ENCODE measurements at places on chromosomes 16 and 17. TPM values are rescaled to one million over a fixed set of nuclear protein-coding genes. Genes with fewer than 3 reads are reported as not detected.

The CLEC19A gene
- not detected for total RNA-seq

The PIRT gene
- not detected for total RNA-seq

The ABCA6 gene
- 0.31 TPM for total RNA-seq

The SOX8 gene
- total RNA-seq: 6.7 TPM

The PYY gene
- 1.1 TPM for total RNA-seq

The MARVELD3 gene
- total RNA-seq: 33.7 TPM

The CRYM gene
- 10.5 TPM for total RNA-seq

The ODAD4 gene
- total RNA-seq: 7.1 TPM

- H3K27me3 ChIP-seq: peaks cover 3% of the 10 kb centered on the region
- no peak overlapping the region for H3K4me3 ChIP-seq
- no peaks in the 10 kb centered on the region for H3K36me3 ChIP-seq
- no peaks in the 10 kb centered on the region for H3K4me1 ChIP-seq
- H3K27ac ChIP-seq: no peak overlapping the region
Measured at GRCh38 chr16:48157794-48158193, 2.0 kb upstream of the ABCC12 start.

- no peak overlapping the region for H3K27ac ChIP-seq
- H3K4me1 ChIP-seq: peaks cover 2% of the 10 kb centered on the region
- no peak overlapping the region for H3K4me3 ChIP-seq
- H3K36me3 ChIP-seq: peaks cover 4% of the 10 kb centered on the region
- no peak for DNase-seq
Measured at GRCh38 chr17:68328676-68329075, 37.4 kb downstream of the ARSG start.

DNA sequence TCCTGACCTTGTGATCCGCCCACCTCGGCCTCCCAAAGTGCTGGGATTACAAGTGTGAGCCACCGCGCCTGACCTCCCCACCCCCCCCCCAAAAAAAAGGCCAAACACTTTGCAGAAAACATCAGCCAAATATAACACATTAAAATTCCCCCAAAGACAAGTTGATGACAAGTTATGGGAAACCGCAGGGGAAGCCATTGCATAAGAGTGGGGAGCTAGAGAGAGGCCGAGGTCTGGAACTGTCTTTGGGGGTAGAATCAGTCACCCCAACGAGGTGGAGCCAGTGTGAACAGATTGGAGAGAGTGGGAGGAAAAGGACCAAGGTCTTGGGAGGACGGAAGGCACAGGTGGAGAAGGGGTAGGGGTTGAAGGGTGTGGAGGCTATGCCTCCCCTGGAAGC is 2.8 kb downstream of the DRC3 start:
- no peak for DNase-seq
- peaks cover 16% of the 10 kb centered on the region for H3K4me1 ChIP-seq
- peaks cover 3% of the 10 kb centered on the region for H3K36me3 ChIP-seq
- no peak overlapping the region for H3K27ac ChIP-seq
- no peak overlapping the region for H3K4me3 ChIP-seq

GRCh38 chr17:41211845-41212466 is 14.5 kb upstream of the KRTAP9-2 start:
- no peak for DNase-seq
- H3K4me1 ChIP-seq: peaks cover 2% of the 10 kb centered on the region
- no peak overlapping the region for H3K27ac ChIP-seq
- no peak overlapping the region for H3K4me3 ChIP-seq
- H3K27me3 ChIP-seq: peaks cover 6% of the 10 kb centered on the region

DNA sequence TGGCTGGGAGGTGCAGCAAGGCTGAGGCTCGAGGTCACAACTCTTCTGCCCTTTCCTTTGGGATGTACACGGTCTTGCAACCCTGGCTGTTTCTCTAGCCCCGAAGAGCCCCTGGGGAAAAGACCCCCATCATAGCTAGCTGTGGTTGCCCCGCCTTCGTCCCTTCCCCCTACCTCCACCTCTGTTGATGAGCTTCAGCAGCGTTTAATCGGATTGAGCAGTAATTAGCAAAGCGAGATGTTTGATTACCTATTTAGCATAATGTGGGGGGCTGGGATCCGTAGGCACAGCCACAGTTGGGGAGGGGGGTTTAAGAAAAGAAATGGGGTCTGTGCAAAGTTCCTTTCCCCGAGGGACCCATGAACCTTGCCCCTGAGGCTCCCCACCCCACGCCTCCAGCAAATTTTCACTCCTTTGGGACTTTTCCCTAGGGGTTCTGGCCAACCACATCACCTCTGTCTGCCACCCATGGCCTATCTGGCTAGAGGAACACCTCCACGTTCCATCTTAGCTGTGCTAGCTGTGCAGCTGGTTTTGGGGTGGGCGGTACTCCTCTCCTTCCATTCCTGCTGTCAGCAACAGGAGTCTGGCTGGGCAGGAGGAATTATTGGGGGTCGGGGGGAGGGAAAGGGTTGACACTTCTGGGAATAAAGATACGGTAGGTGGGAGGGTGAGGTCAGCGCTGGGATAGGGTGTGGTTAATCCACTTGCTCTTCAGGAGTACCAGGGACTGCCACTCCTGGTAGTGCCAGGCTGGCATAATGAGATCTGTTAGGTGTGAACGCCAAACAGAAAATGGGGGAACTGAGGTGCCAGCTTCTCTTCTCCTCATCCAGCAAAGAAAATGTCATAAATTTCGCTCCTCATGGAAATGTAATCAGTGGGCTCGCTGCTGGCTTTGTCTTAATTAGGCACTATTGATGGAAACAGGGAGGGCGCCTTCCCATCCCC is 1.3 kb upstream of the DNAH2 start:
- peaks cover 1% of the 10 kb centered on the region for H3K36me3 ChIP-seq
- DNase-seq: no peak
- peaks cover 29% of the 10 kb centered on the region for H3K4me1 ChIP-seq
- H3K4me3 ChIP-seq: peak overlapping the region; percentile 87
- H3K27me3 ChIP-seq: peaks cover 34% of the 10 kb centered on the region

- H3K4me3 ChIP-seq: peak overlapping the region; percentile 8
- H3K27ac ChIP-seq: peak overlapping the region; percentile 77
- H3K36me3 ChIP-seq: peaks cover 4% of the 10 kb centered on the region
- DNase-seq: no peak
- no peaks in the 10 kb centered on the region for H3K27me3 ChIP-seq
Measured at GRCh38 chr17:17703140-17703919, 22.1 kb downstream of the RAI1 start.

- no peak for DNase-seq
- peaks cover 1% of the 10 kb centered on the region for H3K4me1 ChIP-seq
- peaks cover 54% of the 10 kb centered on the region for H3K27me3 ChIP-seq
- no peak overlapping the region for H3K4me3 ChIP-seq
- no peak overlapping the region for H3K27ac ChIP-seq
Measured at GRCh38 chr16:55301385-55302008, 22.5 kb upstream of the IRX6 start.

DNA sequence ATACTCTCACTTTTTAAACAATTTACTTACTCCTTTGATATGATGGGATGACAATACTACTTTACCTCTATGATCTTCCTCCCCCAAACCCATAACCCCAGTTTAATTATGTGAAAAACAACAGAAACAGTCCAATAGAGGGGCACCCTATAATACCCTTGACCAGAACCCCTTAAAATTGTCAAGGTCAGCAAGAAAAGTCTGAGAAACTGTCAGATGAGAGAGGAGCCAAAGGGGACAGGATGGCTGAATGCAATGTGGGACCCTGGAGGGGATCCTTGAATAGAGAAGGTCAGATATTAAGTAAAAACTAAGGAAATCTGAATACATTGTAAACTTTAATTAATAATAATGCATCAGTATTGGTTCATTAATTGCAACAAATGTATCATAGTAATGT is 15.8 kb upstream of the HYDIN start:
- no peak overlapping the region for H3K27ac ChIP-seq
- H3K4me1 ChIP-seq: peaks cover 4% of the 10 kb centered on the region
- H3K27me3 ChIP-seq: no peaks in the 10 kb centered on the region
- no peaks in the 10 kb centered on the region for H3K36me3 ChIP-seq

DNA sequence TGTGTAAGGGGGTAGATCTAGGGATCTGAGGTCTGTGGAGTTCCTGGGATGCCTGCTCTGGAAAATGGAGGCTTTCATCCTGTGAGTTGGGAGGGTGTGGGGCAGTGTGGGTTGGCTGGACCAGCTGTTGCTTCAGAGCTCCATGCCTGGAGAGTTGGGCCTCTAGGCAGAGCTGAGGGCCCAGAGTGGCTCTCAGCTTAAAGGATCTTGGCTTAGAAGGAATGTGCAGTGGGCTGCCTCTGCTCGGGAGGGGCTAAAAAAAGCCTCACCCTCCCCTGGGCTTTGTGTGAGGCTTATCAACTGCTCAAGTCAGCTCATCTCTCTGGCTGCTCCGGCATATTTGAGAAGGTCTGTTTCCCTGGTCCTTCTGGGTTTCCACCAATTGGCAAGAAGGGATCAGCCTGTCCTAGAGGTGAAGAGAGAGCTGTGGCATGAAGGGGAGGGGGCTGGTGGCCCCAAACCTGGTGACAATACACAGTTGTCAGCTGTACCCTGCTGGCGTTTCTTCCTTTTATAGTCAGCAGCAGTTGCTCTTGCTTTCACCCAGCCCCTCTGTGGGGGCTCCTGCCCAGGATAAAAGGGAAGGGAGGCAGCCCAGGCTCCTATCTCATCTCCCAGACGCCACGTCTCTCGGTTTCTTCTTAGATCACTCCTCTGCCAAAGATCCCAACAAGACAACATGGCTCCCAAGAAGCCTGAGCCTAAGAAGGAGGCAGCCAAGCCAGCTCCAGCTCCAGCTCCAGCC is at the start of gene MYL4:
Gene MYL4, plus strand, starts transcription at position 605 of the 745 bp plus-strand sequence. Its CDS starts 75 bp downstream, at position 680.
- DNase-seq: no peak
- peaks cover 4% of the 10 kb centered on the region for H3K4me1 ChIP-seq
- H3K4me3 ChIP-seq: no peak within 1 kb of the TSS

DNA sequence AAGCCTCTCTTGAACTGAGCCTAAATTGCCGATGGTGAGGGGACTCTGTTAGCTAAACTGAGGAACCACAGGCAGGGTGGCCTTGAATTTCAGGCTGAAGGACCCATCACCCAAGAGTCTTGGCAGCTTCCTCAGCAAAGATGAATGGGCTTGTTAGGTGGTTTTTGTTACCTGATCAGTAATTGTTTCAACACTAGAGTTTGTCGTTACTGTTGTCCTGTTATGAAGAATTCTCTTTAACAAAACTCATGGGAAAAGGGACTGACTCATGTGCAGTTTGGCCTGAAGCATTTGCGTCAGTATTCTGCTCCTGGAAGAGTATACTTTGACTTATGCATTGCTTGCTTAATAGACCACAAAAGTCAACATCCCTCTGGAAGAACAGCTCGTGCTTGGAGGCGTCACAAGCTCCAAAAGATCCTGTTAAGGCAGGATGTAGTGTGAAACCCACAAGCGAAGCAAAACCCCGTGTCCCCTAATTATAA is 206.0 kb downstream of the IRX3 start:
- DNase-seq: no peak
- no peaks in the 10 kb centered on the region for H3K36me3 ChIP-seq
- H3K4me3 ChIP-seq: no peak overlapping the region
- peaks cover 5% of the 10 kb centered on the region for H3K4me1 ChIP-seq
- no peak overlapping the region for H3K27ac ChIP-seq
